Caudate nucleus (tissue), 63 donors: ENCODE measurements at places on chromosomes 13 and 19.

DNA sequence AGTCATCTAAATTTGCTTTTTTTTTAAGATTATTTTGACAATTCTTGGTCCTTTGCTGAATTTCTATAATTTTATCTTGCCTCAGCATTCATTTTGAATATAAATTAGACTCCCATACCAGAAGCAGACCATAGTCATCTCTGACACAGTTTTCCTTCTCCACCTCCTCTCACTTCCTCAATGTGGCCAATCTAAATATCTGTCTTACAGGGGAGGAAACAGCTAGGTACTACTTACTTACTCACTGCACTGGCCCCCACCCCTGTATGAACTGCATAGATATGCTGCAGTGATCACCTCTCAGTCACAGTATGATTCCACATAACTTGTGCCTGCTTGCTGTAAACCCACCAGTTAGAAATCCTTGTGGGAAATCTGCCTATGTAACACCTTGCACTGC lies 665.6 kb downstream of the FGF9 start:
- no peak for DNase-seq

DNA sequence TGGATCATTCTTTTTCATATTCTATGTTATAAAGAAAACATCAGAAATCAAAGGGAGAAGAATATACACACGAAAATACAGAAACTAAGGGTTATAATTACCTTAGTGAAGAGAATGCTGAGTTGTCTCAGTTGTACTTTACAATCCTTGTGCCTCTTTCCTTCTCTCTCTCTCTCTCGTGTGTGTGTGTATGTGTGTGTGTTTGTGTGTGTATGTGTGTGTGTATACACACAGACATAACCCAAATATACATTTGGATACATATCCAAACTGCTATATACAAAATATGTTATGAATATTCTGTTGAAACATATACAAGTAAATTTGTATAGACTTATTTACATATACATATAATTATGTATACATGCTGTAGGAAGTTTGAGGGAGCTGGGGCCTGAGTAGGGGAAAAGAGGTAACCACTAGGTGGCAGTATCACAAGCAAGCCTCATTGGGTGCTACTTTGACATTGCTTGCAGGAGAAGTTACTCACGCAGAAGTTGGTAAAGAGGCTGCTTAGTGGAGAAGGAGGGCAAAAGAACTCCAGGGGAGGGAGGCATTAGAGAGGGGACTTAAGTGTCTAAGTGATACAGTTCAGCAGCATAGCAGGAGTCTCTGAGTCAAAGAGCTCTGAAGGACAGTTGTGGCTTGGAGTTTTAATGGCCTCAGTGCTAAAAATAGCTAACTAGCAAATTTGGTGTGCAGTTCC lies 465.1 kb upstream of the PCDH20 start:
- DNase-seq: no peak

GRCh38 chr13:93786846-93787489 lies 560.4 kb downstream of the GPC6 start:
- no peak for DNase-seq

GRCh38 chr13:36862002-36862685 lies 43.1 kb downstream of the RFXAP start:
- DNase-seq: no peak

- DNase-seq: no peak
Observed at GRCh38 chr19:51148580-51148979, 6.5 kb downstream of the SIGLEC7 start.

GRCh38 chr13:22883956-22884355 lies 296.8 kb upstream of the SGCG start:
- DNase-seq: no peak

- DNase-seq: no peak
Observed at GRCh38 chr13:75458696-75459422, 23.1 kb downstream of the TBC1D4 start.

DNA sequence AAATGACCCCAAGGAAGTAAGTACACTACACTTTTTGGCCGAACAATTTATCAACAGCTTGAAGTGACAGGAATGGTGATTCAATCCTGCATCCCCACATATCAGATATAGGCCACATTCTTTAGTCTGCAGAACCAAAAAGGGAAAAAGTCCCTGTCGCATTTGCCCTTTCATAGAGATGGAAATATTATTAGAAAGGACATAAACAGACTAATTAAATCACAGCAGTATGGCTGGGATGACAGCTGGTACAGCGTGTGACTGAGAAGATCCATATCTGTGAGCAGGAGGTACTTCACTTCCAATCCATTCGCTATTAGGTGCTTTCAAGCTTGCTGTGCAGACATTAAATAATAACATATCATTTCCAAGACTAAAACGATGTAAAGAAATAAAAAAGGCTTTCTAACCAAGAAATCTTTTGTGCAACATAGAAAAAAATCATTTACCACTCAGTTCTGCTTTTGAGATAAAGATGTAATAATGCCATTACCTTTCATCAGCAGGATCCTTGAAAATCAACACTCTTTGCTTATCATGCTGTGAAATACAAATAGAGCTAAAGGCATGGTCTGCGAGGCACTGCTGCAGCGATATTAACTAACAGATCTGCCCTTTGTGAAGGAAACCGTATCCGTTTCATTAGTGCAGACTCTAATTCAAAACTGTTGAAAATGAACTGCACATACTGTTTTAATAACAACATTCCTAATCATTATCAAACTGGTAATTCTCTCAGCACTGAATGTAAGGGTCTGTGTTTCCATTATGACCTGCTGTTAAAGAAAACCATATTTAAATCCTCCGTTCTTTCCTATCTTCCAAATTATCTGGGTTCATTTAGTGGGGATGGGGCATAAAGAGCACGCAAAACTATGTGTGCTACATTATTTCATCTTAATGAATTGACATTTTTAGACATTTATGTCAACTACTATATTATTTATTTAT lies 245.6 kb downstream of the DACH1 start:
- DNase-seq: no peak

DNA sequence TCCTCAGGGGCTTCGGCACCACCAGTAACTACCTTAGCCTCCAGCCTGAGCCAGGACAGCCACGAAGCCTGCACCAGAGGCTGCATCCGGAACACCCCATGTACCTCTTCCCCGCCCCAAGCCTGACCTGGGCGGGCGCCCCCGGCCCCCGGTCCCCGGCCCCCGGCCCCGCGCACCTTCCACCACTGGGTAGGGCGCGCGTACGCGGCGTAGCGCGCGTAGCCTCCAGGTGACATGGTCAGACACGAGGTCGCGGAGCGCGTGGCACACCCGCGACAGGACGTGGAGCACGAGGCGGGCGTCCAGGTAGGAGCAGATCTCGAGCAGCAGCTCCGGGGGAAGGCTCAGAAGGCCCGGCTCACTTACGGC lies 450 bp downstream of the FBXW9 start:
- no peak for DNase-seq

DNA sequence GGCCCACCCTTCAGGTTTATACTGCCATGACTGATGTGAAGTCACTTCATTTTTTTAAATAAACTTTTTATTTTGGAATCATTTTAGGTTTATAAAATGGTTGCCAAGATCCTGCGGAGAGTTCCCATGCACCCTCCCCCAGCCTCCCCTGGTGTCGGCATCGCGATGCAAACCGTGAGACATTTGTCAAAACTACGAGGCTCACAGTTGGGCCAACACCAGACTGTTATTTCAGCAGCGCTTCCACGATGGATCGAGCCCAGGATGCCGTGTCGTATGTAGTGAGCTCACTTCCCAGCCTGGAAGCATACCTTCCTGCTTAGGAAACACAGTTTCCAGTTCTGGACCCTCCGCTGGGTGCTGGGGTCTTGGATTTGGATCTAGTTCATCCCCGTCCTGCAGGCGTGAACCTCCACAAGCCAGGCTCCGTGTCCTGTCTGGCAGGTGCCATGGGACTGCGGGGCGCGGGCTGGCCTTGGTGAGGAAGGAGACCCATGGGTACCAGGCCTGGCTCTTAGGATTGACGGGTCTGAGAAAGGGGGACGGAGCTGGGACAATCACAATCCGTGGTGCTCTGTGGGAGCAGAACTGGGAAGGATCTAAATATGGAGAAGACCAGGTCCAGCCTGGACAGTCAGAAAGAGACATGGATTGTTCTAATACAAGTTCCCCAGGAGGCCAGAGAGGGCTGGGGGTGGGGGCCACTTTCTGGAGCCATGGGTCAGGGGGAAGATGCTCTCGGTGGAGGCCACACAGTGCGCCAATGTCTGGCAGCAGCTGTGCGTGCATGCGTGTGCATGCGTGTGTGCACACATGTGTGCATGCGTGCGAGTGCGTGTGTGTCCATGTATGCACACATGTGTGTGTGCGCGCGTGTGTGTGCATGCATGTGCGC lies 2.4 kb upstream of the SBK2 start:
- DNase-seq: no peak

GRCh38 chr13:45932676-45933075 lies 81.1 kb upstream of the SIAH3 start:
- no peak for DNase-seq

DNA sequence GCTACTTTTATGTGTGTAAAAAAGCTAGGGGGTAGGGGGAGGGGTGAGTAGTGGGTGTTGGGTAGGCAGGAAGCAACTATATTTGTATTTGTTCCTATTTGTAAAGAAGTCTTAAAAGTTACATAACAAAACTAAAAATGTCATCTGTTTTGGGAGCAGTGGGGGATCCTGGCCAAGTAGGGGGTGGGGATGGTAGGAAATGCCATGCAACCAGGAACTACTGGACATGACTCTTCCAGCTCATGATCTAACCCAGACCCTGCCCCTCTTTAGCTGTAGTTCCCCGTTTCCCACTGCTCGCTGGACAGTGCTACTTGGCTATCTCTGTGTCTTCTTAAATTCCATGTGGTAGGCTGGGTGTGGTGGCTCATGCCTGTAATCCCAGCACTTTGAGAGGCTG lies 3.2 kb downstream of the GTF3A start:
- DNase-seq: no peak

- DNase-seq: no peak
Observed at GRCh38 chr13:48891586-48891985, 84.1 kb upstream of the FNDC3A start.

- DNase-seq: no peak
Observed at GRCh38 chr19:37699057-37699456, 20.5 kb downstream of the ZNF607 start.

DNA sequence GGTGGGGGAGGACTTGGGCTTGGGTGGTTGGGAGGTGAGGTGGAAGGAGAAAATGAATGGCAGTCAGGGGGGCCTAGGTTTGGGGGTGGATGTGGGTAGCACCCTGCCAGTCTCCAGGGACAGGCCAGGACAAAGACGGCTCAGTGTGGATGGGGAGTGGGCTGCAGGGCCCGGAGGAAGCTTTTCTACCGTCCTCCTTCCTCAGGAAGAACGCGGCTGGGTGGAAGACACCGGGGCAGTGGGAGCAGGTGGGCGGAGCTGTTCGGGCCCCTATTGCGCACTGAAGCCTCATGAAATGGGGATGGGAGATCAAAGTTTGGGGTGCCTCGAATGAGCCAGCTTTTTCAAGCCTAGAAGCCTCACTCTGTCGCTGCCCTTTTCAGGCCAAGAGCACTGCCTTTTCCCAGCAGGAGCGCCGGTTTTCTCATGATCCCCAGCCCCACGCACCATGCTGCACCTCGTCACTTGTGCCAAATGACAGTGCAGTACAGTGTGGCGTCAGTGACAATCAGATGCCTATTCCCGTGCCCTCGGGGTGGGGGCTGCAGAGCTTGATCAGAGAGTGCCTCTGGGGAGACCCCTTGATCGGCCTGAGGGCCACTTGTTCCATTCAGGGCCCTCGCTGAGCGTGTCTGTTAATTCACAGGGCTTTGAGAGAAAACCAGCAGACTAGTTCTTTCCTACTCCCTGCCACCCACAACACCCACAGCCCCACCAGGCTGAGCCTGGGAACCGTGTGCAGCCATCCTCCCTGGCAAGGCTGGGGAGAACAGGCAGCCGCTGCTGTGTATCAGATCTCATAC lies 1.5 kb downstream of the CALM3 start:
- DNase-seq: peak; percentile 69

DNA sequence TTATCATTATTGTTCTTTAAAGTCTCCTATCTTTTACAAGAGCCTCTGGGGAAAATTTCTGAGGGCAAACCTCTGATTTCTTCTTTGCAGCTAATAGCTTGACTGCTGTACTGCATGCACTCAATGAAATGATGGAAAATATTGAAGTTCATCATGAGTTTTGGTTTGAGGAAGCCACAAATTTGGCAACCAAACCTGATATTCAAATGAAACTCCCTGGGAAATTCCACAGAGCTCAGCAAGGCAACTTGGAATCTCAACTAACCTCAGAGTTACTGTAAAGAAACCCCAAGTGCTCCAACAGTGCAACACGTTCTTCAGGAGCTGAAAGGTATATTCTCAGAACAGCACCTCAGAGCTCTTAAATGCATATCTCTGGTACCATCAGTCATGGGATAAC lies 14.2 kb upstream of the RNF6 start:
- no peak for DNase-seq

GRCh38 chr19:35299523-35300338 lies 7.8 kb downstream of the MAG start:
- peak; percentile 44 for DNase-seq

GRCh38 chr13:51550151-51550550 lies 34.1 kb upstream of the WDFY2 start:
- DNase-seq: no peak

- no peak for DNase-seq
Observed at GRCh38 chr13:97512732-97513131, 78.8 kb downstream of the RAP2A start.

GRCh38 chr19:2145831-2146241 lies 5.5 kb downstream of the AP3D1 start:
- no peak for DNase-seq

GRCh38 chr13:48726711-48727110 lies 73.0 kb downstream of the CYSLTR2 start:
- DNase-seq: no peak

GRCh38 chr13:44844786-44845185 lies 144.5 kb downstream of the NUFIP1 start:
- DNase-seq: no peak

DNA sequence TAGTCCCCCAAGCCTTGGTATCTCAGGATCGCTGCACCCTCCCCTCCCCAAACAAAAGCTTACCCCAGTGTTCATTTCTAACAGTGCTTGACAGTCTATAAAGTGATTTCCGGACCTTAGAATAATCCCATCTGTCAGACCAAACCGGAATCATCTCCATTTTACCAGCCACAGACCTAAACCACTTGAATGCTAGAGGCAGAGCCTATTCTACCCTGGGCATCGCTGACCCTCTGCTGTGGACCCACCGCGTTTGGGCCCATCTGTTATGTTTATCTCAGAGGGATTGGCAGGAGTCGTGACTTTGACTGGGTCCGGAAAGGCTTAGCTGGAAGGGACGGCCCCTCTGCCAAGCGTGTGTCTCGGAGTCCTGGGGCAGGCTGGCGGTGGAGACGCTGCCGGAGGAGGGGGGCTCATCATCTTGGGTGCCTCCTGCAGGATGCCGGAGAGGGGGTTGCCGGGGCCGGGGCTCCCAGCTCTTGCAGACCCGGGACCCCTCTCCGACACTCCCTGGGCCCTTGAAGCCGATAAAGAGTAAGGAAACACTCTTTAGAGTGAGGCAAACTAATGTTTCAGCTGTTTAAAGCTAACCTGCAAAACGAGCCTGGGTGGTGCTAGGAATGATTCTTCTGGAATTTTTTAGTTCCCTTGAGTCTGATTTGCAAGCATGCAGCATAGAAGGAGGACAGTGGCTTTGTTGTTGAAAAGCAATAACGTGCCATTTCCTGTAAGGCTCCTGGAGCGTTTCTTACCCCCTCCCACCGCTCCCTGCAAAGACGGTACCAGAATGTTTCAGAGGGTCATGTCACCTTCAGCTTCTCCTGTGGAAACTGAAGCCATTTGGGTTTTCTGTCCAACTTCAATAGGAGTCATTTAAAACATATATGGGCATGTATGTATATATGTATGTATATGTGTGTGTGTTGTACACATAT lies 1.3 kb downstream of the SLC25A42 start:
- DNase-seq: no peak
